ENCODE measurements at places on chromosomes 11 and 22.

DNA sequence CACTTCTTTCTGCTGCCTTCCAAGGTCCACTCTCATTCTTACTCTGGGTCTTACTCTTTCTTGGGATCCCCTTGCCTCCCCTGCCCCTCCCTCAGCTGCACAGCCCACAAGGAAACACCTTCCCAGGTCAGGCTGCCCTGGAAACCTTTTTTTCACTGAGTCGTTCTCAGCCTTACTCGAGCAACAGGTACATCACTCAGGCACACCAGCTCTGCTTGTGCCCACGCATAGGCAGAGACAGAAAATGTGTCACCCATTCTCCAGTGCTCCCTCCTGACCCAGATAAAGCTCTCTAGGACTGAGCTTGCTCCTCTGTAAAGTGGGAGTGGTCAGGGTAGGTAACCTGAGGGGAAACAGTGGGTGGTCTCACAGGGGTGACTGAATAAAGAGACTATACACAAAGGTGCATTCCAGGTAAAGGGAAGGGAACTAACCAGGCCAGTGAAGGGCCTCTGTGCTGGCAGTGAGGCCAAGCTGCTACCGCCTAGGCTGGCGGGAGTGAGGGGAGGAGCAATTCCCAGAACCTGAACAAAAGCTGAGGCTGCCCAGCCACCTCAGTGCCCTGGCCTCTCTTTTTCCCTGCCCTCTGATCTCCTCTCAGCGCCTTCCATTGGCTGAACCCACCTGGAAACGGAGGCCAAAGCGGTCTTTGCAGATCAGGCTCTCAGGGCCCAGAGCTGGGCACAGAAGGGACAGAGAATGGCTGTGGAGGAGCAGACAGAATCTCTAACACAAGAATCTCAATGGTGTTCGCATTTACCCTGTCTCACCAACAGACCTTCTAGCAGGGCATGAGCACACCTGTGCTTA lies 15.9 kb downstream of the PRG3 start:
- no peak for DNase-seq

GRCh38 chr11:45549257-45549656 lies 116.2 kb downstream of the CHST1 start:
- no peak for DNase-seq

DNA sequence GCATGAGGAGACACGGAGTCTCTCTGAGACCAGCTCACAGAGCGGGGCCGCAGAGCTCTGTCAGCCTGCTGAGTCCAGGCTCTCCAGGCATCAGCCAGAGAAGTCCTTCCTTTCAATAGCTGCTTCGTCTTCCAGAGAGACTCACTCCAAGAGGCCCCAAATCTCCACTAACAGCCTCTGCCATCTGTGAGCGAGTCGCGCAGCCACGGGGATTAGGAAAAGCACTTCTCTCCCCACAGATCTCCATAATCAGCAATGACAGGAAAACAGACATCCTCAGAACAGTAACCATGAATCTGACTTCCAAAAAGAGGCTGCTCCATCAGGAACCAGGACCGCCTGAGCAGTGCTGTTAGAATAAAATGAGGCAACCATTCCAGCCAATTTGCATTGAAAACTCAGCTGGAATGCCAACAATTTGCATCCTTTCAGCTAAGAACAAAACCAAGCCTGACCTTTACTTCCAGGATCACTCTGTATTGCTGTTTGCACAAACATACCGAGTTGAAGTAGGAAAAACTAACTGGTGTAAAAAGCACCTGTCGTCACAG lies 65.4 kb downstream of the SMCO4 start:
- DNase-seq: no peak

GRCh38 chr22:37472418-37473006 lies 13.7 kb downstream of the MFNG start:
- DNase-seq: no peak

DNA sequence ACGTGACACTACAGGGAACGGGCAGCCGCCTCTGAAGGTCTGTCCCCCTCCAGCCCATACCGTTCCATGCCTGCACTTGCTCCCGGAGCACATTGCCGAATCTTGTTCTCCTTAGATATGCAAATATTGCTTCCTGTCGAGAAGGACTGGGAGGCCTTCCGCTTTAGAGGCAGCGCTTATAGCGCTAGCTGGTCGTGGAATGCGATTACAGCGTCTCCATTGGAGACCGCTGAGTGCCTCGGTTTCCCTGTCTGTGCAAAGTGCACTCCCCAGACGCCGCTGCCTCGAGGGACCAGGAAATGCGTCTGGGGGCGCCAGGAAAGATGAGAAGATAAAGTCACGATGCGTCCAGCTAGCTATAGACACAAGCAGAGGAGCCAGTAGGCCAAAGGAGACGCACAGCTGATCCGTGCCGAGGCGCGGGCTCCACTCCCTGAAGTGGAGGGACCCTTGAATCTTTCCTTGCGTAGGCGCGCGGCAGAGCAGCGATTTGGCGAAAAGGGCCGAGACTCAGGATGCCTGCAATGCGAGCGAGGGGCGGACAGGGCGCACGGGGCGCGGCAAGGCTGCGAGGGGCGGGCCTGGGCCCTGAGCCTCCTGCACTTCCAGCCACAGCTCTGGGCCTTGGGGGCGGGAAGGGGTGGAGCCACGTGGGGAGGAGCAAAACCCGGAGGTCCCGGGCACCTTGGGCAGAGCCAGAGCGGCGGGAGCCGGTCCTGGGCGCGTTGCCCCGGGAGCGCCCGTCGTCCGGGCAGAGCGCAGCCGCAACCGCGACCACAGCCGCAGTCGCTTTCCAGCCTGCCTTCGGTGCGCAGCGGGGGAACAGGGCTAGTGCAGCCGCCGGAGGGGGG lies at the start of gene RASSF10:
TSS of gene RASSF10 (plus strand) at position 692 of the 851 bp plus-strand sequence. CDS start 261 bp downstream, outside the sequence.
- no peak for DNase-seq

DNA sequence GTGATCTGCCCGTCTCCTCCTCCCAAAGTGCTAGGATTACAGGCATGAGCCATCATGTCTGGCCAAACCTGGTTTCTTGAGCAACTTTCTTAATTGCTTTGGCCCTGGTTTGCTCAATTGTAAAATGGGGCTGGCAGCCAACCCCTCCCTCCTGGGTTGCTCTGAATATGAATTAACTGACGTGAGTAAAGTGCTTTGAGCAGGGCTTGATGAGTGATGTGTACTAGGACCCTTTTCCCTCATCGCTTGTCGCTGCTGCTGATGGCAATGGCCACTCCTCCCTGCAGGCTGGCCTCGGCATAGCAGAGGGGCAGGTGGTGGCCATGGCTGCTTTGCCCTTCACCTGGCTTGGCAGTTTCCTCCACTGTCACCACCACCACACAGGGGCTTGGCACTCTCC lies 41.5 kb downstream of the RNF141 start:
- no peak for DNase-seq

DNA sequence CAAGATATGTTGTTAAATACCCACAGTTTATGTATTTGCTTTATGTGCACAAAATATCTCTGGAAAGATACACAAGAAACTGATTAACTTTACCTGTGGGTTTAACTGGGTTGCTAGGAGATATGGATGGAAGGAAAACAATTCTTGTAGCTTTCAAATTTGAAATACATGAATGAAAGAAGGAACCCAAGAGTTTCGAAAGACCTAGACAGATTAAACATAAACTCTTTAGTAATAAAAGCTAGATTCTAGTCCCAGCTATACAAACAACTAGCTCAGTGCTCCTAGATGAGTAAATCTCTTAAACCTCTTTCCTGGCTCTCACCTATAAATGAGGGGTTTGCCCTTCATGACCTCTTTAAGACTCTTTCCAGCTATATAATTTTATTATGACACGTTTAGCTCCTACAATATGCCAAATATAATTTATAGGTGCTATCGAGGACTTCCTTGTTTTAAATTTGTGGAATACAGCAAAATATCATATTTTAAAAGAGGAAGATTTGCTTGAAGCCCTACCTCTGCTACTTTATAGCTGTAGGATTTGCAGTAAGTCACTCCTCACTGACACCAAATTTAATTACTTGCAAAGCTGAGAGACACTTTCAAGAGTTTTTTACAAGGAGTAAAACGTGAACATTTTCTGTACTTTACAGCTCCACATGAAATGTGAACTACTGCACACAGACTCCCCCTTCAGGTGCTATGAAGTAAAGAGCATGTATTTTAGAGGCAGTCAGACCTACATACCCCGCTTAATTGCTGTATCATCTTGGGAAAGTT lies 50.7 kb downstream of the RRAS2 start:
- DNase-seq: no peak

- no peak for DNase-seq
Observed at GRCh38 chr11:20770414-20770946, 101.1 kb downstream of the NELL1 start.

DNA sequence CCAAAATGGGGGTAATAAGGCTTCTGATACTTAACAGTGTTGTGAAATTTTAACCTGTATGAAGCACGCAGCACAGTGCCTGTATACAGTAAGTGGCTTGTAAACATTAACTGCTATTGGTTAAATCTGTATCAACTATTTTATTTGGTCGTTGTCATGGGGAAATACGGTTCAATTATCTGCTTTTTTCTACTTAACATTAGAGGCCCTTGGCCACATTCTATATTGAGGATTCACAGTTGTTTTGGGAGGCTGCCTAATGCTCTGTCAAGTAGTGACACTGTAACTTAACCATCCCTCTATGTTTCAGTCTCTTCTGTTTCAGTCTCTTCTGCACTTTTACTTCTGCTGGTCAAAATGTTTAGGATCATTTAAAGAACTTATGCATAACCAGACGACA lies 95.6 kb downstream of the LDLRAD3 start:
- no peak for DNase-seq

DNA sequence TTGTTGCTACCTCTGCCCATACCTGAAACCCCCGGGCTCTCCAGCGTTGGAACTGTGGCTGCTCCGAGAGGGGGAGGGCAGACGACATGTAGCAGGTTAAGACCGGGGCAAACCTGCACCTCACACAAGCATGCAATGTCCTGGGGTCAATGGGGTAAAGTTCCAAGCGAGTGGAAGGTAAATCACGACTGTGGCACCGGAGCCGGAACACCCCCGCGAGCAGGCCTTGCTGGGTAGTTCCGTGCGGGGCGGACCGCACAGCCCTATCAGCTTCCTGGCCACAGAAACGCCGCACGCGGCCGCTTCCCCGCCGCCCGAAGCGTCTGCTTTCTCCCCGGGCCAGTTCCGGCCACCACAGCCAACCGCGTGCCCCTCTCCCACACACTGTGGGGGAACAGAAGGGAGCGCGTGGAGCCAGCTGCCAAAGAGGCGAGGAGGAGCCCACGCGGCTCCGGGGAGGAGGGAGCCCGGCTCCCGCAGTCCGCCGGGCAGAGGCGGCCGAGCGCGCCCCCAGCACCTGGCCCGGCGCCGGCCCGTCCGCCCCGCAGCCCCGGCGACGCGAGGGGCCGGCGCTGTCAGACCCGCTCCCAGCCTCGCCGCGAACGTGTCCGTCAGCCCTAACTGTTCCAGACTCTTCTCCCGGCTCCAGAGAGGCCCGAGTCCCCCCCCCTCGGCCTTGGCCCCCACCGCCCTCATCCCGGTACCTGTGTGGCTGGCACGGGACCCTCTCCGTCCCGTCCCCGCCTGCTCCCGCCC lies 1.6 kb downstream of the SPTBN2 start:
- no peak for DNase-seq

DNA sequence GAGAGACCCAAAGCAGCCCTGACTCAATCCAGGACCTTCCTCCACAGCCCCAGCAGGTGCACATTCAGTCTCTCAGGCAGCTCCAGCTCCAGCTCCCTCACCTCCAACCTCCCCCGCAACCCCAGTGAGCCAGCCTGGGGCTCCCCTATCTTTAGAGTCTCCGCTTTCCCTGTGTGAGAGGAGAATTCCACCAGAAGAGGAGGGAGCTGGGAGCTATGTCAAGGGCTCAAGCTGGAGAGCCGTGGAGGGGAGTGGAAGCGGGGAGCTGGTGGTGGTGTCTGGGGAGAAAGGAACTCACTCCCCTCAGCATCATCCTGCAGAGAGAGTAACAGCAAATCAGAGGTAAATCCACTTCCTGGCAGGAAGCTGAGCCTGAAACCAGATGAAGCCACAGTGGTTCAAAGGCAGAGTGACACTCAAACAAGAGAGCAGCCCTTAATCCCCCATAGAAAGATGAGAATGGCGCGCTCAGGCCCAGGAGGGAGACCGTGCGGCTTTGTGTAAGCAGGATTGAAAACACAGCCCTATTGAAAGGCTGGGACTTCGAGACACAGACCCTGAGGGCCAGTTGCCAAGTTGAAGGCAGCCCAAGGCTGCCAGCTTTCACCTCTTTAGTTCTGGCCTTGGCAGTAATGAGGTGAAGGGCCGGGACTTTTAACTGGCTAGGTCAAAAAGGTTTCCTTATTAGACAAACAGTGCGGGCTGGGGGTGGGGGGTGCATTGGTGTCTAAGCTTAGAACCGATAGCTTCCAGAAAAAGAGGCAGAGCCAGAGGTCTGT lies 21.4 kb upstream of the CDON start:
- no peak for DNase-seq

GRCh38 chr11:134036492-134037045 lies 32.3 kb upstream of the JAM3 start:
- no peak for DNase-seq

- no peak for DNase-seq
Observed at GRCh38 chr11:23933721-23934120, 563.1 kb upstream of the LUZP2 start.

GRCh38 chr22:27242917-27243589 lies 558.5 kb downstream of the MN1 start:
- DNase-seq: no peak

DNA sequence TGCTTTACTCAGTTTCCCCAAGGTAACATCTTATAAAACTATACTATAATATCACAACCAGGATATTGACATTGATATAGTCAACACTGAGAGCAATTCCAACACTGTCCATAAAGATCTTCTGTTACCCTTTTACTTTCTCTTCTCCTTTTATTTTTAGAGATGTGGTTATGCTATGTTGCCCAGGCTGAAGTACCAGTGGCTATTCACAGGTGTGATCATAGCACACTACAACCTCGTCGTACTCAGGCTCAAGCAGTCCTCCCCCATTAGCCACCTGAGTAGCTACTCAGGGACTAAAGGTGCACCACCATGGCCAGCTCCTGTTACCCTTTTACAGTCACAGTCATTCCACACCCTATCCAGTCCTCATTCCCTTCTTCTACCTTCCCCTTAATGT lies 119.7 kb downstream of the CWF19L2 start:
- DNase-seq: no peak

- no peak for DNase-seq
Observed at GRCh38 chr22:48099671-48100070, 1337.2 kb downstream of the TBC1D22A start.

DNA sequence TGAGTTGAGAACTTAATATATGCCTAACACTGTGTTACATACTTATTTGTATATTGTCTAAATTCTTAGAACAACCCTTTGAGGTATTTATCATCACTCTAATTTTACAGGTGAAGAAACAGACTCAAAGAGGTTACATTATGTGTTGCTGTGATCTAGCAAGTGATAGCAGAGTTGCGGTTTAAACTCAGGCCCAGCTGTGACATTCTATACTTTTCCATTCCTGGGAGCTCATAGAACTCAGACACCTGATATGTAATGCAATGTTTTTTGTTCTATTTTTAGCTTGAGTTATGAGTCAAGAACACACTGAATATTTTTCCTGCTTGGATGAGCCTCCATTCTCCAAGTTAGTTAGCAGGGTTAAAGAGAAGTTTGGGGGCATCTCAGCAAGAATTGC lies 449.7 kb upstream of the DDI1 start:
- DNase-seq: no peak
